ENCODE measurements at places on chromosomes 2 and 18. TPM values are rescaled to one million over a fixed set of nuclear protein-coding genes. Genes with fewer than 3 reads are reported as not detected.

- DNase-seq = no peak
These were observed 42.9 kb downstream of the SRBD1 start for GRCh38 chr2:45567974-45568789.

- DNase-seq = peak; percentile 32
These were observed 1.6 kb downstream of the ST8SIA3 start for GRCh38 chr18:57353940-57354461.

GRCh38 chr2:190802129-190802528, 78.5 kb upstream of the GLS start:
- DNase-seq = no peak

ANKRD30BL gene
- total RNA-seq = not detected

ZNF892 gene
- 2.7 TPM for total RNA-seq

Data from activated naive CD4-positive, alpha-beta T cell treated with anti-CD3 and anti-CD28 coated beads for 36 hours (primary cell).